ENCODE measurements at places on chromosomes 12 and 14.

DNA sequence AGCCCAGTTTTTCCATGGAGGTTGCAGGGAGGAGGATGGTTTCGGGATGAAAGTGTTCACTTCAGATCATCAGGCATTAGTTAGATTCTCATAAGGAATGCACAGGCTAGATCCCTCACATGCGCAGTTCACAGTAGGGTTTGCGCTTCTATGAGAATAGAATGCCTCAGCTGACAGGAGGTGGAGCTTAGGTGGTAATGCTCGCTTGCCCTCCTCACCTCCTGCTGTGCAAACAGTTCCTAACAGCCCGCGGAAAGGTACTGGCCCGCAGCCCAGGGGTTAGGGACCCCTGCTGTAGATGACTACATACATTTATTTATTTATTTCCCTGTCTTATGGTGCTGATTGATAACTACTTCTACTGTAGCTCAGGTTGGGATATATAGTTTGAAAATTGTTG lies 93.2 kb downstream of the FBXO33 start:
- no peak for DNase-seq

DNA sequence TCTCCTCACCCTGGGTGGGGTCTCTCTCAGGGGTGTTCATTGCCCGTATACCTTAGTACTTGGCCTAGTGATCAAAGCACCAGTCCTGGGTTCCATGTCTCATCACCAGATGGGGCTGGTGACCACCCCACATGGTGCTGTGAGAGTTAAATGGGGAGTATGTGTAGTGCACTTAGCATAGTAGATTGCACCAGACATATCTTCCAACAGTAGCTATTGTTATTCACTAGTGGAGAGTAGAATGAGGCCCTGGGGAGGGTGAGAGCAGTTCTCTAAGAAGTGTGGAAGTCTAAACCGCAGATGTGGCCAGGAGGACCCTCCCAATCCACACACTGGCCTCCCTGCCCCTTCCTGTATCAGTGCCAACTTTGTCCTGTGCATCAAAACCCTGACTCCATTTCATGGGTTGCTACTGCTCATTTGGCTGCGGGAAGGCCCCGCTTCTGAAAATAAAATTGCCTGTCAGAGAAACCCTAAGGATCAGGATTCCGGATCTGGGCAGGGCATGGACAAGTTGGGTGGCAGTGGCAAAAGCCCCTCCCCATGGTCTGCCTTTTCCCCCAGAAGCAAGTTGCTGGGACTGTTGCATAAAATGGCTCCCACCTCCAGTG lies 4.4 kb downstream of the CD9 start:
- DNase-seq, result no peak

GRCh38 chr12:122200541-122201175 lies 2.9 kb upstream of the B3GNT4 start:
- no peak for DNase-seq

DNA sequence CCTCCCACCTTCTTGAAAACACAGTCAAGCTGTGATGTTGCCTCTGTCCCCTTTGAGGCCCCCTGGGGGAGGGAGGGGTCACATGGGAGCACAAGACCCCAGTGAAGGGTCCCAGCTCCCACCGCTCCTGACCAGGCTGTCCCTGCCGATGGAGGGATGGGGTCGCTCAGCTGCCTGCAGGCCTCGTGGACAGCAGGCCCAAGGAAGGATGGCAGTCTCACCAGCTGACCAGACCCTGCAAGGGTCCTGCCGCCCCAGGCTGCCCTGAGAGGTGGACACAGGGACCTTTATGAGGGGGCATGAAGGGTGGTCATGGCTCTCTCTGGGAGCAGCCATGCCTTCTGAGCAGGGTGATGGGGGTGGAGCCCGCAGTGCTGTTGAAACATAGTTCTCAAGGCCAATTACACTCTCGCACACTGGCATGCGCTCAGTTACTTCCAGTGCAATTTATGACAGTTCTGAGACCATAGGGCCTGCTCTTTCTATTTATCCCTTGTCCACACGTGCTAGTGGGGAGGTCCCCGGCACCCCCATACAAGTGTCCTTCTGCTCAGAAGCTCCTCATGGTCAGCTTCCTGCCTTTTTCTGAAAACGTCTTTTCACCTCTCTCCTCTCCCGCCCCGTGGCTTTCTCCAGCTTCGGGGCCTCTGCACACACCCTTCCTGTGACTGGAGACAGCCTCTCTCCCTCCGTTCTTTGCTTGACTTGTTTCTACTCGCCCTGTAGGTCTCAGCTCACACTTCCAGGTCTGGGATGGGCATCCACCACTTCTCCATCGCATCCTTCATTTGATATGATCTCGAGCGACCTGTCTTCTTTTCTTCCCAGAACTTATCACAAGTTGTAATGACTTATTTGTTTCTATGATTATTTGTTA lies 313.1 kb downstream of the ADGRD1 start:
- no peak for DNase-seq

DNA sequence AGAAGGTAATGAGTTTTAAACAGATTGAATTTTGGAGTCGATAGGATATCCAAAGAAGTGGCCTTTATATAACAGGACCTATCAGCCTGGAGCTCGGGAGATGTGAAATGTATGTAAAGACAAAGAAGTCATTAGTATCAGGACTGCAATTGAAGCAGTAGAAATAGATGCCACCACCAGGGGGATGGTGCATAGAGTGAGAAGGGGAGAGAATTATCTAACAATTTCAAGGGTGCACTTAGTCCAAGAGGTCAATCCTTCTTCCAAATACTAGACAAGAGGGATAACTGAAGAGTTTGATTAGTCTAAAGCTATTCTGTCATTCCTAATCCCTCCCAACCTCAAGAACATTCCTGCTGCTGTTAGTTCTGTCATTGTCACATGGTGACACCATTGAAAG lies 127.8 kb downstream of the CFAP54 start:
- DNase-seq, result no peak

- DNase-seq, result no peak
Measured at GRCh38 chr12:7973457-7973825, 37.5 kb upstream of the SLC2A3 start.

DNA sequence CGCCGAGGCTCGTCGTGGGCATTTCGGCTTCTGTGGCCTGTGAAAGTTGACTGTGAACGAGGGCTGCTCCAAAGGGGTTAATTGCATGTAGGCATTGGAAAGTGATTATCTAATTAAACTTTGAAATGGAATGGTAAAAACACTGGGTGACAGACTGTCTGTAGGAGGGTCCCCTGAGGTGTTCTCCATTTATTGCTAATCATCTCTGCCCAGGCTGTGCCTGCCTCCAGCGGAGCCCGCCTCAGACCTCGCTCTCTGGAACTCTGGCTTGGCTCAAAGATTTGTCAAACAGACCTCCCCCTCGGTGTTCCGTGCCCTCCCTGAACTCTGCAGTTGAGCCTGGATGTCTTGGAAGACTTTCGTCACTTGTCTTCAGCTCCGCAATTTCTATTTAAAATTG lies 50.2 kb upstream of the VRK1 start:
- DNase-seq, result no peak

DNA sequence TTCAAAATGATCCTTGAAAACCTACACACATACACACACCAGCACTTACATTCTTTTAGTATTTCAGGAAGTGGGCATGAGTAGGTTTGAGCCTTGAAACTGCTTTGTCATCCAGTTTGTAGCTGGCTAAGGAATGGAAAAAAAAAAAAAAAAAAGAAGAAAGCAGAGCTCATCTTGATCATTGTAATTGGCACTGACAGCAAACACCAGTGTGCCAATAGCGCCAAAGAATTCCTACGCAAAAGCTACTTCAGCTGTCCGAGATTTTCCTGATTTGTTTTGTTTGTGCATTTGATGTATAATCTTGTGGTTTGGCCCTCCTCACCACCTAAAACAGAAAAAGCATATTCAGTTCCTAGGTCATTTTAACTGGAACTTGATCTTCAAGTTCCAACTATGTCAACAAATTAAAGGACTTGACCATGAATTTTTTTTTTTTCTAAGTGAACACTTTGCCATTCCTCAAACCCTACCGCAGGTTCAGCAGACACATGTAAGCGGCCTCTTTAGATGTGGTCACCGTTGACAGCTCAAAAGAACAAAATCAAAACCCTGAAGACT lies 57.3 kb downstream of the FLRT2 start:
- DNase-seq, result no peak

- no peak for DNase-seq
Measured at GRCh38 chr12:68378872-68379606, 46.9 kb upstream of the MDM1 start.

- no peak for DNase-seq
Measured at GRCh38 chr14:100546051-100546443, 41.2 kb downstream of the BEGAIN start.

DNA sequence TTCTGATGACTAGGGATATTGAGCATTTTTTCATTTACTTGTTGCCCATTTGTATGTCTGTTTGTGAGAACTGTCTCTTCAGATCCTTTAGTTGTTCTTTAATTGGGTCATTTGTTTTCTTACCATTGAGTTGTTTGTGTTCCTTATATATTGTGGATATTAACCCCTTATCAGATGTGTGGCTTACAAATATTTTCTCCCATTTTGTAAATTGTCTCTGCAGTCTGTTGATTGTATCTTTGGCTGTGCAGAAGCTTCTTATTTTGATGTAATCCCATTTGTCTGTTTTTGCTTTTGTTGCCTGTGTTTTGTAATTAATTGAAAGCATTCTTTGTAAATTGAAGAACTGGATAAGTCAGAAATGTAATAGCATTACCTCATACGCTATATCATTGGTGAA lies 459.1 kb upstream of the FOXG1 start:
- no peak for DNase-seq

DNA sequence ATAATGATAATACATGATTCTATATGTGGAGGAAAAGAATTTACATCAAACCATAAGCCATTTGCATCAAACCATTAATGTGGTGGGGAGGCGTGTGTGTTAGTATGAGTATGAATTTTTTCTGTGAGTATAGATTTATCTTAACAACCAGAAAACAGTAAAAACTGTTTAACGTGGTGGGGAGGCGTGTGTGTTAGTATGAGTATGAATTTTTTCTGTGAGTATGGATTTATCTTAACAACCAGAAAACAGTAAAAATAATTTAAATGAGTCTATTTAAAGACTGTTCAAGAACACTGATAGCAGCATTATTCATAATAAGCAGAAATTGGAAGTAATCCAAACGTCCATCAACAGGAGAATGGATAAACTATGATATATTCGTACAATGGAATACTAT lies 9.1 kb upstream of the MSI1 start:
- no peak for DNase-seq

GRCh38 chr12:75291014-75291413 lies 39.1 kb downstream of the CAPS2 start:
- DNase-seq, result no peak

DNA sequence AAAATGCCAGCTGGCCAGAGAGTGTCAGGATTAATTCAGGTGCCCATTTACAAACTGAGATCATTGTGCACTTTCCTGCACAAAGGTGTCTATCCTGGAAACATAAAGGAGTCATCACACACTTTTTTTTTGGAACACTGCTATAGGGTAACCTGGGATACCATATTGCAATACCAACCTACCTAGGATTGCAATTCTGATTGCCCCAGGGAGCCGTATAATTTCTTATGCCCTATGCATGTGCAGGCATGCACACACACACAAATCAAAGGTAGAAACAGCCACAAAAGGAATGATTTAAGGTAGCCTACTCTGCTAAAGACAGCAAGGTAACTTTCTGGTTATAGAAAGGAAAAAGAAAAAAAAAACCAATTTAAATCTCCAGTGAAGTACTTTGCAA lies 285.3 kb upstream of the KITLG start:
- no peak for DNase-seq

- no peak for DNase-seq
Measured at GRCh38 chr14:51188566-51189185, 51.4 kb upstream of the TMX1 start.

- DNase-seq, result no peak
Measured at GRCh38 chr14:49989966-49990365, 97.1 kb downstream of the ARF6 start.

DNA sequence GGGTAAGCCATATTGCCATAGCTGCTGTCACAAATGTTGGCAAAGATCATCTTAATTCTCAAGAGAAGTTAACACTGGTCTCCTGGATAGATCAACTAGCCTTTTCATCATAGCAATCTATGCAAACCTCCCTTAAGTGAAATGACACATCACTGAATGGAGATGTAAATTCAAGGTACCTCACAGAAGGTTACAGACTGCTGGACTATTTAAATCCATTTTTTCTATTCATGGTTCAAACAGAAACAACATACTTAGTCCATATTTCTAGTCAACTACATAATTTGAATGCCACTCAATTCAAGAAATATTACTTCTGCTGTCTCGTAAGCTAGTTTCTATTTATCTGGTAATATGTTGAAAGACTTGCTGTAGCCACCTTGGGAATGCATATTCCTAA lies 748.3 kb downstream of the C12orf50 start:
- DNase-seq, result no peak

GRCh38 chr12:2003676-2004112 lies 563 bp downstream of the DCP1B start:
- DNase-seq, result no peak

- DNase-seq, result no peak
Measured at GRCh38 chr12:44521702-44522101, 354.4 kb downstream of the NELL2 start.

GRCh38 chr14:38042322-38042721 lies 165.4 kb upstream of the SSTR1 start:
- DNase-seq, result no peak

DNA sequence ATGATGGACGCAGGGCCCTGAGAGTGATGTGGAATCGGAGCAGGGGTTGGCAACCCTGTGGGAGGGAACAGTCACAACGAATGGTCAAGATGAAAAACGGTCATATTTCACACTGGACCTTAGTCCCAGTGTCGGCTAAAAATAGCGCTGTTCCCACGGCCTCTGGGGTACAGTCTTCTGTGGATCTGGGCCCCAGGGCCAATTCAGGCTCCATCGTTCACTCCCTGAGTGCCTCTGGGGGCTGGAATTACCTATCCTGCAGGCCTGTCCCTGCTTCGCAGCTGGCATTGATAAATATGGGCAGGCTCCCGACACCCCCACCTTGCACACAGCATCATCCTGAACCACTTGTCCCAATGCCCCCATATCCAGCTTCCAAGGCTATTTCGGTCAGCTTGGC lies 18.6 kb downstream of the GSC start:
- DNase-seq, result no peak

DNA sequence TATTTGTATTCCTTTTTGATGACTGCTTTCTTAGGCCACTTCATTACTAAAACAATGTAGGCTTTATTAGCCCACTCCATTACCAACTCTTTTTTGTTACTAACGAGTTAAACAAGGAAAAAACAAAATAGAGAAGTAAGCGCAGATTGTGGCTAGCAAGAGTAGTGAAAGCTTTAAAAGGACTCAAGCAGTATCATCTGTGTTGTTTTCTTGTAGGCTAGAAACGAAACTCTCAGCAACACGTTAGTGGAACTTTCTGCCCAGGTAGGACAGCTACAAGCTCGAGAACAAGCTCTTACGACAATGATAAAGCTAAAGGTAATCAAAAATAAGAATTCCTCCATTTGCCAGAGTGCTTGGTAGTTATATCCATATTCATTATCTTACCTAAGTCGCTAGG lies 11.1 kb downstream of the CCDC62 start:
- no peak for DNase-seq

- no peak for DNase-seq
Measured at GRCh38 chr12:89160716-89161123, 191.6 kb downstream of the DUSP6 start.

- no peak for DNase-seq
Measured at GRCh38 chr12:271161-271560, 8.5 kb upstream of the SLC6A13 start.
